ENCODE measurements at places on chromosomes 11 and 22. TPM values are rescaled to one million over a fixed set of nuclear protein-coding genes. Genes with fewer than 3 reads are reported as not detected.

The RBM14 gene
- total RNA-seq = 72.4 TPM

The DRD2 gene
- not detected for total RNA-seq

The VWCE gene
- not detected for total RNA-seq

The DBX1 gene
- not detected for total RNA-seq

DNA sequence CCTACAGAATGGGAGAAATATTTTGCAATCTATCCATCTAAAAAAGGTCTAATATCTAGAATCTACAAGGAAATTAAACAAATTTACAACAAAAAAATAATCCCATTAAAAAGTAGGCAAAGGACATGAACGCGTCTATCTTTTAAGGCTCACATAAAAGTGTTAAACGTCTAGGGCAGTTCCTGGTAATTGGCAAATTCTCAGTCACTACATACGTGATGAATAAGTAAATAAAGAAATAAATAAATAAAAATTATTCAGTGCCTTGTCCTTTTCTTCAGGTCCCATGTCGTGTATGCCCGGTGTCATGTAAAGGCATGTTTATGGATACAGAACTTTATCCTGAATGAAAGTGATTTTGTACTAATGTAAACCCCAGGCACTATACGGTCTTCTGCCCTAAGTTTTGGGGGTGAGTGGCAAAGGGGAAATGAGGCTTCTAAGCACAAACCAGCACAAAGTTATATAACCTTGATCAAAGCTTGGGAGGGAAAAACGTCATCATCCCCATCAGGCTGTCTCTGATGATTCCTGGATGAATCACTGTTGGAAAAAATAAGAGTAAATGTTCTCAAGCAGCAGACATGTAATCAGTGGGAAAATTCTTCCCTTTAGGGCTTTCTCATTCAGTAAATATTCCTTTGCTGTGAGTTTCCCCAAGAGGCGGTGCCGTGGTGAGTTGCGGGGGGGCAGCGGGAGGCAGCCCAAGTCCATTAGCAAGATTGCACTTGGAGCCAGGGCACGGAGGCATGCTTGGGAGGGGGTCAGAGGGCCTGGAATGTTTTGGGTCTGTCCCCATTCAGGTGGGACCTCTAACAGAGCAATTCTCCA, 30.4 kb upstream of the MICAL2 start:
- H3K4me3 ChIP-seq = no peak overlapping the region
- H3K27me3 ChIP-seq = no peaks in the 10 kb centered on the region
- DNase-seq = no peak
- H3K27ac ChIP-seq = no peak overlapping the region
- H3K4me1 ChIP-seq = no peaks in the 10 kb centered on the region

- no peaks in the 10 kb centered on the region for H3K4me1 ChIP-seq
- no peak overlapping the region for H3K4me3 ChIP-seq
- no peaks in the 10 kb centered on the region for H3K27me3 ChIP-seq
These were observed 12.5 kb upstream of the OR52I2 start for GRCh38 chr11:4569075-4569474.

DNA sequence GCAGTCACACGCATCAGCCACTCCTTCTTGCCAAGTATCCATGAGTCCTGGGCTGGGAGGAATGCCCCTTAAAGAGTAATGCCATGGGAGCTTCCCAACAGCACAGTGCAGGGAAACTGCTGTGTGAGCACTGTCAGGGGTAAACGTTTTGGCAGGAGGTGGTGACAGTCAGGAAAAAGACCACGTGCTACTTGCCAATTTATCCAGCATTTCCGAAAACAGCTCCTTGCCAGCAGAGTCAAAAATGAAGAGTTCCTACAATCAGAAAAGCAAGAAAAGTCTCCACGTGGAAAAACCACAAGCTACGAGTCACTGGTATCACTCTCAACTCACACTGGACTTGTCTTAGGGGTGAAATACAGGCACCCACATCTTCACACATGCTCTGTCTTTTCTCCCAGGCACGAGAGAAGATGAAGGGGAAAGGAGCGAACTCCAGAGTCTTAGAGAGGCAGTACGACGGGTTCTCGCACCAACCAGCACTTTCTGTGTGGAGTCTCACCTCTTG, 9.9 kb downstream of the IFT27 start:
- peak; percentile 2 for DNase-seq
- H3K4me3 ChIP-seq = no peak overlapping the region
- peaks cover 7% of the 10 kb centered on the region for H3K36me3 ChIP-seq
- no peak overlapping the region for H3K27ac ChIP-seq
- H3K4me1 ChIP-seq = no peaks in the 10 kb centered on the region

DNA sequence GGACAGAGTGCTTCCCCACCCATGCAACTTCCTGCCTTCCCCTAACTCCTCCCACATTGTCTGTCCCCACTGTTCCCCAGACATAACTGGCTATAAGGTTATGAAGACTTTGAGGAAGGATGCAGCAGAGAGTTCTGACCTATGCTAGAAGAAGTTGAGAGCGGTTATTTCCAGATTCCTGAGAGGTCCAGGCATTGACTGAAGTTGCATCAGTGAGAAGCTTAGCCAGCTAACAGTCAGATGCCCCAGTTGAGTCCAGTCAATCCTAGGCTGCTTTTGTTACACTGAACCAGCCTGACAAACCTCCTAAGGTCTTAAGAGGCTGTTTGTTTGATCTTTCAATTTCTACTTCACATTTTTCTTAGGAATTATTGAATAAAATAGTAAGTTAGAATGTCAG, 937.9 kb upstream of the CCDC90B start:
- no peaks in the 10 kb centered on the region for H3K4me1 ChIP-seq
- H3K36me3 ChIP-seq = no peaks in the 10 kb centered on the region
- no peaks in the 10 kb centered on the region for H3K27me3 ChIP-seq
- no peak overlapping the region for H3K27ac ChIP-seq
- no peak overlapping the region for H3K4me3 ChIP-seq
- no peak for DNase-seq

DNA sequence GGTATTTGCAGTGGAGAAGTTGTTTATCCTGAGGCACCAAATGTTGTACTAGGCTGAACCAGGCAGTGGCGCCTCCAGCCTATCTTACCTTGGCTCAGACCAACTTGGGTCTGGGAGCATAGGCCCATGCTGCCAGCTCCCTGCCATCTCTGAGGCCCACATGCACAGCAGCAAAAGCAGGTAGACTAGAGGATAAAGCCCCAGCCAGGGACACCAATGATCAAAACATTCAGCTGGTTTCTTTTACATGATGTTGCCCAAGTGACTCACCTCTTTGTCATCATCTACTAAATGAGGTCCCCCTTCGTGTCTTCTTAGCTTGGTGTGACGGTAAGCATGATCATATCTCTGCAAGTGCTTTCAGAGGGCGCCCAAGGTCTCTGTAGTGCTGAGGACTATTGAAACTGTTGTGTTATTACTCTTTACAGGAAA, 112.1 kb upstream of the DRD2 start:
- no peaks in the 10 kb centered on the region for H3K27me3 ChIP-seq
- DNase-seq = no peak
- no peak overlapping the region for H3K4me3 ChIP-seq

GRCh38 chr22:32830473-32830872, 29.0 kb downstream of the TIMP3 start:
- no peak overlapping the region for H3K27ac ChIP-seq
- H3K36me3 ChIP-seq = no peaks in the 10 kb centered on the region
- H3K4me1 ChIP-seq = no peaks in the 10 kb centered on the region

DNA sequence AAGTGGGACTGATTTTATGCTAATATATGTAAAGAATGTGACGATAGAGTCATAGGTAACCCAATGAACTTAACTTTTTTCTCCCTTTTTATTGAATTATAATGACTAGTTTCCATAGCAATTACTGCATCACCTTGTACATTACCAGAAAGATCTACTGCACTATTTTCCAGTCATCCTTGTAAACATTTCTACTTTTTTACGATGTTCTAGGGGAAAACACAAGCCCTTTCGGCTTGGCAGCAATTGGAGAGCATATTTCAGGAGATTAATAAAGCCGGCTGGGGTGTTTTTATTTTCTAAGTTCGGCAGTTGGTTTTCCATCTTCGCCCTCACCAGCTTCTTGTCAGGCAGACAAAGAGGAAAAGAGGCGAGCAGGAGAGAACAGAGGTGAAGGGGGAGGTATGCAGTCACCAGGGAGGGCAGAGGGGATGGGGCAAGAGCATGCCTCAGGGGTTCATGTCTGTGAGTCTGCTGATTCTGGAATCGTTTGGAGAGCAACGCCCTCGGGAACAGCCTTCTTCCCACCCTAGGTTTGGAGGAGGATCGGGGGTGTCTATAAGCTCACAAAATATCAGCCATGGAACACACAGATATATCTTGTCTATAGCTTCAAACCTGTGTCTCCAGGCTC, 476.4 kb downstream of the MIAT start:
- H3K4me3 ChIP-seq = no peak overlapping the region
- no peaks in the 10 kb centered on the region for H3K36me3 ChIP-seq

- no peak for DNase-seq
- H3K36me3 ChIP-seq = no peaks in the 10 kb centered on the region
- no peaks in the 10 kb centered on the region for H3K27me3 ChIP-seq
- H3K4me3 ChIP-seq = no peak overlapping the region
- peaks cover 11% of the 10 kb centered on the region for H3K4me1 ChIP-seq
These were observed 129.5 kb downstream of the ETS1 start for GRCh38 chr11:128457874-128458273.

GRCh38 chr11:58998480-58999290, 59.4 kb downstream of the GLYATL1 start:
- no peaks in the 10 kb centered on the region for H3K4me1 ChIP-seq
- H3K27me3 ChIP-seq = no peaks in the 10 kb centered on the region
- H3K4me3 ChIP-seq = no peak overlapping the region
- no peaks in the 10 kb centered on the region for H3K36me3 ChIP-seq
- DNase-seq = no peak

GRCh38 chr22:50085211-50085972, at the start of gene MLC1:
Gene MLC1, minus strand, starts transcription at chr22:50085426. Its CDS starts 524 bp downstream, at chr22:50084902.
- H3K36me3 ChIP-seq = no peaks in the 10 kb centered on the region
- no peaks in the 10 kb centered on the region for H3K4me1 ChIP-seq
- H3K27me3 ChIP-seq = no peaks in the 10 kb centered on the region
- DNase-seq = no peak
- H3K4me3 ChIP-seq = no peak within 1 kb of the TSS

- DNase-seq = no peak
- no peaks in the 10 kb centered on the region for H3K27me3 ChIP-seq
- no peak overlapping the region for H3K27ac ChIP-seq
- no peak overlapping the region for H3K4me3 ChIP-seq
- H3K4me1 ChIP-seq = peaks cover 7% of the 10 kb centered on the region
- peaks cover 83% of the 10 kb centered on the region for H3K36me3 ChIP-seq
These were observed 22.9 kb downstream of the MORC2 start for GRCh38 chr22:30945653-30946052.

GRCh38 chr11:116946414-116946813, 109.0 kb upstream of the APOA1 start:
- no peak for DNase-seq
- H3K36me3 ChIP-seq = peaks cover 16% of the 10 kb centered on the region
- no peaks in the 10 kb centered on the region for H3K4me1 ChIP-seq
- H3K27me3 ChIP-seq = no peaks in the 10 kb centered on the region

DNA sequence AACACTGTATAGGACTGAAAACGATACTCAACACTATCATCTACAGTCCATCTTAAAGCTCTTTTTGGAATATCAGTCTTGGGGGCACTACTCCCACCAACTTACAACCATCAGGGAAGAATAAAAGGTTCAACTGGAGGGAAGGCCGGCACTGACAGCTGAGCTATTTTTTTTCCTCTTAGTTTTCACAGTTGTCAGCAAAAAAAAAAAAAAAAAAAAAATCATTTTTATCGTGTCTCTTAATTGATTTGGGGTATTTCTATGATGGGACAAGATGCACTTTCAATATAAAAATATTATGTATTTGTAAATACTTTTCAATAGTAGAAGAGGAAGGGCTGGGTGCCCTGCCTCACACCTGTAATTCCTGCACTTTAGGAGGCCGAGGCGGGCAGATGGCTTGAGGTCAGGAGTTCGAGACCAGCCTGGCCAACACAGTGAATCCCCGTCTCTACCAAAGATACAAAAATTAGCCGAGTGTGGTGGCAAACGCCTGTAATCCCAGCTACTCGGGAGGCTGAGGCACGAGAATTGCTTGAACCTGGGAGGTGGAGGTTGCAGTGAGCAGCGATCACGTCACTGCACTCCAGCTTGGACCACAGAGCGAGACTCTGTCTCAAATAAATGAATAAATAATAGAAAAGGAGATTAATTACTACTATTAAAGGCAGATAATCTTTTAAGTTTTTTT, 1.5 kb downstream of the KIF18A start:
- no peaks in the 10 kb centered on the region for H3K4me1 ChIP-seq
- H3K27me3 ChIP-seq = no peaks in the 10 kb centered on the region
- no peak overlapping the region for H3K4me3 ChIP-seq
- no peaks in the 10 kb centered on the region for H3K36me3 ChIP-seq
- H3K27ac ChIP-seq = no peak overlapping the region
- DNase-seq = no peak

GRCh38 chr11:88012456-88012855, 162.8 kb downstream of the RAB38 start:
- H3K4me3 ChIP-seq = no peak overlapping the region
- DNase-seq = no peak
- no peaks in the 10 kb centered on the region for H3K27me3 ChIP-seq
- no peak overlapping the region for H3K27ac ChIP-seq
- H3K4me1 ChIP-seq = no peaks in the 10 kb centered on the region

GRCh38 chr11:134749040-134749839, 337.2 kb upstream of the B3GAT1 start:
- no peak for DNase-seq
- no peak overlapping the region for H3K4me3 ChIP-seq
- H3K4me1 ChIP-seq = no peaks in the 10 kb centered on the region
- no peaks in the 10 kb centered on the region for H3K36me3 ChIP-seq

GRCh38 chr11:17388609-17389210, at the start of gene KCNJ11:
Gene KCNJ11, minus strand, starts transcription at chr11:17388659. Its CDS starts 568 bp downstream, at chr11:17388091.
- H3K27me3 ChIP-seq = no peaks in the 10 kb centered on the region
- H3K4me3 ChIP-seq = peak within 1 kb of the TSS; percentile 51
- DNase-seq = no peak
- H3K27ac ChIP-seq = no peak within 1 kb of the TSS

DNA sequence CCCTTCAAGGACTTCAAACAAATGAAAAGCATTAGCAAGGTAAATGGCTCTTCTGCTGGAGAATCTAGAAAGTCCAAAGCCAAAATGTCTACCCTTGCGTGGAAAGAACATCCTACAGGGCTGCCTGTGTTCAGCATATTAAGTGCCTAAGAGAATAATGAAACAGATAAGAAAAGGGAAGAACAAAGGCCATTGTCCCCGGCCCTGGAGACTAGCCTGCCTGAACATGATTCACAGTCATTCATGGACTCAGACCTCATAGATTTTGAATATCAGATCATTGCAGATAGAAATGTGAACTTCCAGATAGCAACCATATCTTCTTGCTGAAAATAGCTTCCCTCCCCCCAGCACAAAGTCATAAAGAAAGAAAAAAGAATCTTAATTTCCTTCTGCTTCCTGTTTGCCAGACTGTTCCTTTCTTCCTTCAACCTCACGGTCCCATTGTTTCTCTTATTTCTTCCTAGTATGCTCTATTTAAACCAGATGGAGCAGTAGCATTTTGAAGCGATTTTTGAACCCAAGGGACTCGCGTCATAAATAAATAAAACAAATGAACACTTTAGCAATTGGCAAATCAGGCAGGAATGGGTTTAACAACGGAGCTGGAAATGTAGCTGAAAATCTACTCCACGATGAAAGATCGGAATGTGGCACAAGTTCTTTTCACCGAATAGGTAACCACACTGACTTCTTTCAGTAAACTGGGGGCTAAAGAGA, 408.2 kb upstream of the CCDC90B start:
- no peak overlapping the region for H3K27ac ChIP-seq
- H3K36me3 ChIP-seq = no peaks in the 10 kb centered on the region
- H3K27me3 ChIP-seq = no peaks in the 10 kb centered on the region
- no peak overlapping the region for H3K4me3 ChIP-seq
- no peak for DNase-seq
